ENCODE measurements at places on chromosomes 4 and X.

- no peak for DNase-seq
Measured at GRCh38 chr4:179597301-179597700, 2155.1 kb upstream of the AGA start.

DNA sequence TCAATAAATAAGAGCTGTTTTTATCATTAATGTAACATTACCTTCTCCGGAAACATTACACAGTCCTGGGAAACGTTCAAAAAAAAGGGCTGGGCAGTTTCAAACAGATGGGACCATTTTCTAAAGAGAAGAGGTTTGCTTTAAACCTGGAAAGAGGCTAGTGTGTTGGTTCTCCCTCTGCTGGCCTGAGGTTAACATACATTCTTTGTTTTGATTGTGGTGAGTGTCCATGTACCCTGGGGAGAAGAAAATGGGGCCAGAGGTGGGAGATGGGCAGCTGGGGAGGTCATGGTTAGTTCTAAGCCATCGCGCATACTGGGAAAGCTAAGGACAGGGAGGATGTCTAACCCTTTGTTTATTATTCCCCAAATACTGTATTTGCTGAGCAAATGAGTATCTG, 194.7 kb downstream of the CPEB2 start:
- DNase-seq: no peak

DNA sequence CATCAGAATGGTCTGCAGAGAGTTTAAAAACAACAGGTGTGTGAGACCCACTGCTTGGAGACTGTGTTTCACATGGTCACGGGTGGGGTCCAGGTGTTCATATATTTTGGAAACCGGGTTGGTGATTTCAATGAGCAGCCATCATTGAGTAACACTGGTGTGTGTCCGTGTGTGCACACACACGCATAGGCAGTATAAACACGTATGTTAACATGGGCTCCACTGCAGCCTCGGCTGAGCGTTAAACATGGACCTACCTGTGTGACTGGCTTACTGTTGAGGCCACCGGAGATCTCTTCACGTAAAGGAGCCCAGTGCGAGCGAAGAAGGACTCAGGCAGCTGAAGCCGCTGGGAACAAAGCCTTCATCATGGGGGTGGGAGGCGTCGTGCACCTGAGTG, 56.9 kb upstream of the TLR3 start:
- DNase-seq: no peak

DNA sequence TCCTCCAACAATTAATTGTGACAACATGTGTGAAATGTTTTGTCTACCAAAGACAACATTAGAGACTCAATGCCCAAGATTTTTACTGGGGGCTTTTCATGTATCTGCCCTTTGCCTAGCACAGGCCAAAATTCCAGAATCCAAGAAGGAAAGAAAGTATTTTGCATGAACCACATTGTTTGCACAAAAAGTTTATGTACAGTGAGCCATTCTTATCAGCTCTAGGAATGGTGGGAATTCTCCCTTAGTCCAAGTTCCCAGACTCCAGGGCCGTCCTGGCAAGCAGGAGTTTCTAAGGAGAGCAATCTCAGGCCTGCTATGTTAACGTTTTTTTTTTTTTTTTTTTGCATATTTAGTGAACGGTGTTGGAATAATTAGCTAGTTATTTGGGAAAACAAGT, 21.6 kb downstream of the GPRASP1 start:
- DNase-seq: no peak

- DNase-seq: no peak
Measured at GRCh38 chrX:115452251-115452650, 108.7 kb upstream of the PLS3 start.

DNA sequence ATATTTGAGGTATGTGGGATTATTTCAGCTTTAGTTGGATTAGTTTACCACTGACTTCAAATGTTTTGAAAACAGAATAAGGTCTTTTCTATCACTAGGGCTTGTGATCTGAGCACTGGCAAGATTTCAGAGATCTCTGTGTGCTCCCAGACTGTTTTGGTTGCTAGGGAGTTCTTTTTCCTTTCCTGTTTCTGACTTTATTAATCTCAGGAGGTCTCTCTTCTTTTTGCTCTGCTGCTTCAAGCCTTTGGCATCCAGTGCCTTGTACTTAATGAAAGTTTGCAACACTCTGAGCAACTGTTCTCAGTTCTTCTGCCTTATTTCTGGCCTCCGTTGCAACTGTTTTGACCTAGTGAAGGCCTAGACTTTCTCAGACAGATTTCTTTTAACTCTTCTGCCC, 32.1 kb upstream of the PAQR3 start:
- DNase-seq: no peak

DNA sequence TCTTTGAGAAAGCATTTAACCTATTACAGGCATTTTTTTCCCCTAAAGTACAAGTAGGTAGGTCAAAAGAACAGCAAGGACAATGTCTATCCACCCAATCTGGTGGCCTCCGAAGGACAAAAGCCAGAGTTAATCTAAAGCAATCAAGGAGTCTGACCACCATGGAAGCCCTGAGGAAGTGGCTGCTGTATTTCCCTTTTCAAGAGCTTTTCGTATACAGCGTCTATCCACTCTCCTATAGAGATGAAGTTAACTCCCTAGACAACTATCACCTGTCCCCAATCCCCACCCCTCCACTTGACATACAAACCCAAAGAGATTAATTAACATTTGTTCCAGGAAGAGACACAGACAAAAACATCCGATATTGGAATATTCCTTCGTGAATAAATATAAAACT, 85.5 kb downstream of the SNCA start:
- DNase-seq: no peak

DNA sequence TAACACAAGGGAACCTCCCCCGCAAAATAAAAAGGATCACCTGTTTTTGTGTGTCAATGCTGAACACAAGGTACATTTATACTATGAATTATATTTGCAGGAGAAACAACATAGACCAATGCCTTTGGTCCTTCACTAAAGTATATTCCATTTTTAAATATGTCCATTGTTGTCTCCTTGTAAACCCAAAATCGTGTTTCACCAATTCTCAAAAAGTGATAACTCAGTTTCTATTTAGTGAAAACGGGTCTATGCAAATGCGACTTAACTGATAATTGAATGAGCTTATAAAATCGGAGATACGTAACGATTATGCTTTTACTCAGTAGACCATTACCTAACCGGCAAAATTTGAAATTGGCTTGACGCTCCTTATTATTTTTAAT, 2.1 kb downstream of the BRWD3 start:
- no peak for DNase-seq

- DNase-seq: no peak
Measured at GRCh38 chr4:156545003-156545785, 426.4 kb downstream of the PDGFC start.

DNA sequence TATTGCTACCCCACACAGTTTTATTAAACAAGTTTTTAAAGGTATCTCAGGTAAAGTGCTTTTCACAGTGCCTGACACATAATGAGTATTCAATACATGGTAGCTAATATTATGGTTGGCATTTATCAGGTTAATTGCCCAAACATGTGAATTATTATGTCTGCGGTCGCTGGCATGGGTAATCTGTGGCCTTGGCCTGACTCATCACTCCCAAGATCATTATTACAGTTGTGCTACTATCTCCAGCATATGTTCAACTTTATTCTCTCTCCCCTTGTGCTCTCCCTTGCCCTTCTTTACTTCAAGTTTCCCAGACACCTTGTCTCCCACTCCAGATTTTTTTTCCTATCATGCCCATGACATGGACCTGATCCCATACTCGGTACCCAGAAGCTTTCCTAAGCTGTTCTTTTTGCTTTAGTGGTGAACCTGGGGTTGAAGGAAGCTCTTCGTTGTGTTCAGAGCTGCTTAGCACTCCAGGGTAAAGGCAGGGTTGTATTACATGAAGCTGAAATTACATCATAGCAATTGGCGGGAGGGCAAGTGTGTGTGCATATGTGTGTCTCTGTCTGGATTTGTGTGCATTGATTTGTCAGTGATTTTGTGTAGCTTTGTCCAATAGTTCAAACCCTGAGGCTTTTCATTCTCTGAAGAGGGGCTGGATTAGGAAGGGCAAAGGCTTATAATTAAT, 176.5 kb upstream of the NRK start:
- DNase-seq: no peak

- DNase-seq: no peak
Measured at GRCh38 chrX:39670281-39670680, 427.5 kb downstream of the BCOR start.

Measured in activated CD4-positive, CD25-positive, alpha-beta regulatory T cell (primary cell).